ENCODE measurements at places on chromosomes 16 and 17.

GRCh38 chr17:44585315-44585714, 28.0 kb downstream of the FZD2 start:
- DNase-seq: no peak

GRCh38 chr16:6949240-6949639, 383.4 kb upstream of the RBFOX1 start:
- no peak for DNase-seq

DNA sequence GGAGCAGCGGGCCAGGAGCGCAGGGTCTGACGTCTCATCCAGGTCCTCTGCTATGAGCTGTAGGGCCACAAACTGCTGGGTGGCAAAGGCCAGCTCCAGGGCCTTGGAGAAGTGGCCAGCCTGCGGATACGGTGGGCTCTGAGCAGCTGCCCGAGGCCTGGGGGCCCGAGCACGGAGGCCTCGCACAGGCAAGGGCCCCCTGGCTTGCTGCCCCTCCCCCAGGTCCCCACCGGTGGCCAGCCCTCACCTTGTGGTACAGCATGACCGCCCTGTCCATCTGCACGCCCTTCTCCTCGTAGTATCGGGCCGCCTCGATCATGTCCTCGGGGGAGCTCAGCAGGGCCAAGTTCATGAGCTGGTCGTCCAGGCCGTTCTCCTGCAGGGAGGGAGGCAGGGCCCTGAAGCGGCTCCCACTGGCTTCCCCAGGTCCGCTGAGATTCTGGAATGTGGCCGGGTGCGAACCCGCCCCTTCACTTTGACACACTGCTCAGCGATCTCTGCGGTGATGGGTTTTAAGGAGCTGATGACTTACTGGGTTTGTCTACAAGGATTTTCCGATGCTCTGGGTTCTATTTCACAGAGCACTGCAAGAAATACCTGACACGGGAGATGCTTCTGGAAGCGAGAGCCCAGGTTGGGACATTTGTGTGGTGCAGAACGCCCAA, 9.8 kb upstream of the TMEM204 start:
- DNase-seq: no peak

DNA sequence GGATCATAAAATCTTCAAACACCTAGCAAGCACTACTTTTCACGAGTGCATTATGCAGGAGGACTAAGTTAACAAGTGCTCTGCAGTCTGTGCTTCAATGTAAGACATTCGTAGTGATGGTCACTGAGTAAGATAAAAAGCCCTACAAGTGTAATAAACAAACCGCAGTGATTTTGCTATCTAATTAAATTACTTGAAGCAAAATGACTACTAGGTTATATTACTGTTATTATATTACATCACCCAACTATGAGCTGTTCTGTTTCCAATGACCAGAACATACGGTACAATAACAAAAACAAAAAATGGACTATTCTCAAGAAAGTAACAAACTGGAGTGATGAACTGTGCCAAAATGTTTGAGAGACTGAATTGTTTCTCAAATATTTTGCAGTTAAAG, 11.2 kb downstream of the KLHL10 start:
- no peak for DNase-seq

GRCh38 chr17:57240648-57241047, 15.7 kb upstream of the MSI2 start:
- DNase-seq: no peak

GRCh38 chr16:78607022-78607421, 507.6 kb downstream of the WWOX start:
- no peak for DNase-seq

- DNase-seq: no peak
Observed at GRCh38 chr17:17702449-17703139, 21.3 kb downstream of the RAI1 start.

GRCh38 chr17:14334276-14334840, 33.5 kb downstream of the HS3ST3B1 start:
- DNase-seq: no peak

DNA sequence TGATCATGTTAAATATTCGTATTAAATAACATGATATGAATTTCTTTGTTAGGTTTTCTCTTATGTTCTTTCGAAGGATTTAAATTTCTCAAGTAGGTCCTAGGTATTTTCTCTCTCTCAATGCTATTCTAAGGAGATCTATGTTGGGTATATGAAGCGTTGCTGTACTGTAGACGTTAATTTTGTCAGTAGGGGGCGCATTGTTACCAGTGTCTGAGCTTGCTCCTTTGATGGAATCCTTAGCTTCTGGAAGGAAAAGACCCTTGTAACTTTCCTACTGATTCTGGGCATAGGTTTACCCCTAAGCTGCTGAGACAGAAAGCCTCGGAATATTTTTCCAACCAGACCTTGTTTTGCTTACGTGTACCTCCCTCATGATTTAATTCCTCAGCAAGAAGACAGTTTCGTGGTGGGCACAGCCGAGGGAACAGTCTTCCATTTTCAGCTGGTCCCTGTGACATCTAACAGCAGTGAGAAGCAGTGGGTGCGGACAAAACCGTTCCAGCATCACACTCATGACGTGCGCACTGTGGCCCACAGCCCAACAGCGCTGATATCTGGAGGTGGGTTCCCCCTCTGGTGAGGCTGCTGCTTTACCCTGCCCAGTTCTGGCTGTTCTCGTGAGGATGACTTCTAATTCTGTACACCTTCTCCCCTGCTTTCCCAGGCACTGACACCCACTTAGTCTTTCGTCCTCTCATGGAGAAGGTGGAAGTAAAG, 17.9 kb downstream of the UTP4 start:
- peak; percentile 73 for DNase-seq

DNA sequence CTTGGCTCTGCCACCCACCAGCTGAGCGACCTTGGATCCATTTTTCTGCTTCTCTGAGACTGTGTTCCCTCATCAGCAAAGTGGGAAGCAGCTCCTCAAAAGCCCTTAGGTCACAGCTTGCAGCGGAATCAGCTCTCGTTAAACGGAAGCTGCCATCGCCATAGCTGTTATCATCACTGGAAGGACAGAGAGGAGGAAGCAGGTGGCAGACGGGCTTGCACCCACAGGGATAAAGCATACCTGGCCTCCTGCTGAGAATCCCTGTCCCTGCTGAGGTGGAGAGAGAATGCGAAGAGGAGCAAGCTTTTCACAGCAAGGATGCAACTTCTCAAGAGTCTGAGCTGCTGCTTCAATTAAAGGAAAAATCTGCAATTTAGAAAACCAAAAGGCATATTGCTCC, 106.6 kb downstream of the CLEC16A start:
- no peak for DNase-seq

DNA sequence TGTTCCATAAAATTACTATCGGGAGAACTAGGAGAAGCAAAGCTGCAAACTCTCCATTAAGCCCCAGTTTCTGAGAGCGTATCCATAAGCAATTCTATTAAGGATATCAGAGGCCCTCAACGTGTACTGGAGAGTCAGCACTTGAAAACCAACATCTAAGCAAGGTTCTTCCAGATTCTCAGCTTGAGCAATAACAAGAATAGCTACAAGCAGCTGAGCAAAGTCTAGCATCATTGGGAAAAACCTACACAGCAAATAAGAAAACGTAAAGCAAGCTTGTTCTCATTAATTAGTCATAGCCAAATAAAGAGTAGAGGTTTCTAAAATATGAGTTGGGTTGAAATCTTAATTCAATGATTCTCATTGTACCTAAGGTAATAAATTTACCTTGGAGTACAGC, 26.9 kb upstream of the COX10 start:
- no peak for DNase-seq

GRCh38 chr17:82388223-82388921, 16.8 kb downstream of the UTS2R start:
- DNase-seq: no peak

- DNase-seq: peak; percentile 54
Observed at GRCh38 chr17:48577330-48577945, 712 bp downstream of the HOXB4 start.

DNA sequence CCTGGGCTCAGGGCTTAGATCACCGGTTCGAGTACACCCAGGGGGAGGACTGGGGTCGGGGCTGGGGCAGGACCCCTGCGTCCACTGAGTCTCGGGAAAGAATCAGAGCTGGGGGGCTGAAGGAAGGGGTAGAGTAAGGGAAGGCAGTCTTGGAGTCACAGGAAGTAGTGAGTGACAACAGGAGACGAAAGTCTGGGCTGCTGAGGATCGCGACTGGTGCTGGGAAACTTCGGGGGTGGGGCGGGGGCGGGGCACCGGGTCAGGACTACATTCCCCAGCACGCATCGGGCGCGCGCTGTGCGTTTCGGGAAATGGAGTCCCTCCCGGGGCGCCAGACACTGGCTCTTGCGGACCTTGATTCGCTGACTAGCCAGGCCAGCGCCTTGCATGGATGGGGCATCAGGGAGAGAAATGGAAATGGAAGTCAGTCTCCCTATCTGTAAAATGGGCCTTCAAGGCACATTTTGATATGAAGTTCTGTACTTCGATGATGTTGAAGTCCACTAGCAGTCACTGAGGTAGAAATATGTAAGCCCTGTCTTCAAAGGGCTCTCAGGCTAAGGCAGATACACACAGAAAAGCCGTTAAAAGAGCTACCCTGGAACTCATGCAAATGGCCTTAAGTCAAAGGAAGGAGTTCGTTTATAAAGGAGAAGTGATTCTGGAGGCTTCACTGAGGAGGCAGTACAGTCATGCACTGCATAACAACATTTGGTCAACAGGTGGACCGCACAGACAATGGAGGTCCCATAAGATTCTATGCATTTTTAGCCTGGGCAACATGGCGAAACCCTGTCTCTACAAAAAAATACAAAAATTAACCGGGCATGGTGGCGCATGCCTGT, 697 bp downstream of the CTF1 start:
- peak; percentile 88 for DNase-seq

- DNase-seq: no peak
Observed at GRCh38 chr17:79986411-79987186, 49.1 kb downstream of the TBC1D16 start.

DNA sequence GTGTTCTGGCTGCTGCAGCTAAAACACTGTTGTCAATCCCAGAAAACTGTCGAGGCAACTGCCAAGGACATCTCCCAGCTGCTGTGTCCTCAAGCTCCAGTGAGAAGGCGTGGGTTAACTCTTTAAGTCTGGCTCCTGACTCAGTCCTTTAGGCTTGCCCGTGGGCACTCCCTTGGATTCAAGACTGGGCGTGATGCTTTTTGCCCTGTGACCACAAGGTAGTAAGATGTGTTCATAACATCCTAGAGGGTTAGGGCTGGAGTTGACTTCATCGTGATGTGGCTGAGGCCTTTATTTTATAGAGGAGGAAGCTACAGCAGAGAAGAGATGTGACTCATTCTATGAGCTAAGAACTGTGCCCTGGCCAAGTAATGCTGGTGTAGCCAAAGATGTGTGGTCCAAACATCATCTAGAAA, 50.9 kb upstream of the TEKT3 start:
- no peak for DNase-seq

GRCh38 chr16:84820305-84820684, 510 bp downstream of the CRISPLD2 start:
- no peak for DNase-seq

DNA sequence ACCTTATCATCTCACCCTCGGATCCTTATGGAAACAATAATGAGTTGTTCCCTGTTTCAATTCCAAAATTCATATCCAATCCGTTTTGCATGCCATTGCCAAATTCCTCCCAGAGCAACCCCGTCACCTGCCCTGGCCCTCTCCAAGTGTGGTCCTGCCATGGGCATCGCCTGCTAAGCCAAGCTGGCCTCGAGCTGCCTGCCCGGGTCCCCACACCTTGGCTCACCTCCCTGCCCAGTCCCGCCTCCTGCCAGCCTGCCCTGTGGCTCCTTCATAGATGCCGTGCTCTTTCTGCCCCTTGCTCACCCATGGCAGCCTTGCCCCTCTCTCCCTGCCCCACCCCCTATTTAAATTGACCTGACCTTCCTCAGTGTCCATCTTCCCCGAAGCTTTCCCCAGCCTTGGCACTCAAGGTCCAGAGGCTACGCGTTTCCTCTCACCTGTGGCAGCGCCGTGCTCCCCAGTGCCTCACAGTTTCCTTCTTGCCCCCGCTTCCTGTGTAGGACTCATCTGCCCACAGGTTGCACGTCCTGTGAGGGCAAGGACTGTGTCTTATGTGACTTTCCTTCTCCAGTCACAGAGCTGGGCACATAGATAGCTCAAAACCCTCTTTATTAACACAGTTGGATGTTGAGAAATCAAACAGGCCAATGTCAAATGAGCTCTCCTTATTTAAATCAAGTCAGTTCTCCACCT, 12.7 kb downstream of the MAPT start:
- DNase-seq: no peak

- no peak for DNase-seq
Observed at GRCh38 chr17:28178800-28179199, 136.3 kb downstream of the NLK start.

- no peak for DNase-seq
Observed at GRCh38 chr16:80105160-80105559, 435.6 kb upstream of the DYNLRB2 start.

GRCh38 chr17:14780097-14780651, 479.3 kb downstream of the HS3ST3B1 start:
- no peak for DNase-seq
